Peyer's patch (tissue), 4 donors: ENCODE measurements at places on chromosomes 5 and 9. TPM values are rescaled to one million over a fixed set of nuclear protein-coding genes. Genes with fewer than 3 reads are reported as not detected.

- DNase-seq = no peak
- H3K27me3 ChIP-seq = no peaks in the 10 kb centered on the region
- H3K4me1 ChIP-seq = no peaks in the 10 kb centered on the region
Measured at GRCh38 chr9:79220666-79221065, 351.1 kb upstream of the TLE4 start.

The HAVCR2 gene
- total RNA-seq = 9.9 TPM

The IL3 gene
- total RNA-seq = not detected

GRCh38 chr5:123460296-123460729, 37.1 kb upstream of the CEP120 start:
- no peak overlapping the region for H3K4me3 ChIP-seq
- H3K27ac ChIP-seq = peak overlapping the region; percentile 60
- no peak for DNase-seq
- H3K27me3 ChIP-seq = no peaks in the 10 kb centered on the region
- no peaks in the 10 kb centered on the region for H3K36me3 ChIP-seq

DNA sequence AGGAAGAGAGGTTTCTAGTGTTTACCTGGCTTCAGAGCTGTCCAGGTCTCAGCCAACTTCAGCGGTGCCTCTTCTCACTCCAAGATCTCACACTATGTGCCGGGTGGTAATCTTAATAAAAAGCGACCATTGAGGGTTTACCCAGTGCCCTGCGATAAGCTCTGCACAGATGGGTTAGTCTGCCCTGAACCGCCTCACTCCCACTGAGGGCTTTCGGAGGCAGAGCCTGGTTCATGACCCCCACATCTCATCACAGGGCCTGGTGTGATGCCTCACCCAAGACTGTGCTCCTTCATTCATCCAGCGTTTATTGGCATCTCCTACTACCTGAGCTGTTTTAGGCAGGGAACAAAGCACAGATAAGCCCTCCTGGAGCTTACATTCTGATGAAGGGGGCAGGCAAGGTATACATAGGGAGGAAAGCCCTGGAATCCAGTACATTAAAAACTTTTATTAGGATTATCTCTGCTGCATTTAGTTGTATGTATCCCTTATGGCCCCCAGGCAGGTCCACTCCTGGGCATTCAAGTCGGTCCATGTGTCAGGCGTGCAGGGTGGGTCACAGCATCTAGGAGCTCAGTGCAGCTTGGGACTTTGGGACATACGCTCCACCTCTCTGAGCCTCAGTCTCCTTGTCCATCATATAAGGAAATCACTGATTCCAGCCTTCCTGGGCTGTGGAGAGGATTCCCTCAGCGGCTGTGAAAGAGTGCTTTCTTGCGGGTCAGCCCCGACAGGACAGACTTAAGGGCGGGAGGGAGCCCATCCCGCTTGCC, 613 bp upstream of the COL15A1 start:
- H3K4me1 ChIP-seq = no peaks in the 10 kb centered on the region
- no peaks in the 10 kb centered on the region for H3K36me3 ChIP-seq
- no peak for DNase-seq
- H3K27ac ChIP-seq = no peak overlapping the region

DNA sequence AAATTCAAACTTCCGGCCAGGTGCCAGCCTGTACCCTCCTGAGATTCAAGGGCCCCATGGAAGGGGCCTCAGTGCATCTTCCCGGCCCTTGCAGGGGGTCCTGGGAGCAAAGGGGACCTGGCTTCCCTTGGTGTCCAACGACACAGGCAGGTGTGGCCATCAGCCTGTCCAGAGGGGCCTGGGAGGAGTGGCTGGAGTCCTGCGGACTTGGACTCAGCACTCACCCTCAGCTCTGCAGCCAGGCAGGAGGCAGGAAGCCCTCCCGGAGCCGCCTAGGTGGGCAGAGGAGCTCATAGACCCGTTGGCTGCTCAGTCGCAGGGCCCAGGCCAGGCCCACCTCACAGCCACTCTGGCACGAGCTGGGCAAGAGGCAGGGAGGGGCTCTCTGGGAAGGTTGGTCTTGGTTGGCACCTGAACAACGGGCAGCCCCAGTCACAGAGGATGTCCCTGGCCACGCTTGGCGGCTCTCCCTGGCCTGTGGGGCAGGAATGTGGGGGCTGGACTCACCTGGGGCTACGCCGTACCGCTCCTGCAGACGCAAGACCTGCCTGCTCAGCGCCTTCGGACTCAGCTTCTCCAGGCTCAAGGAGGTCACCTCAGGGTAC, 53.8 kb upstream of the NRARP start:
- no peaks in the 10 kb centered on the region for H3K4me1 ChIP-seq
- no peak overlapping the region for H3K27ac ChIP-seq
- DNase-seq = no peak
- H3K27me3 ChIP-seq = no peaks in the 10 kb centered on the region
- H3K36me3 ChIP-seq = no peaks in the 10 kb centered on the region
- H3K4me3 ChIP-seq = no peak overlapping the region

- no peaks in the 10 kb centered on the region for H3K4me1 ChIP-seq
- no peak for DNase-seq
- no peaks in the 10 kb centered on the region for H3K27me3 ChIP-seq
- H3K27ac ChIP-seq = no peak overlapping the region
- no peaks in the 10 kb centered on the region for H3K36me3 ChIP-seq
- no peak overlapping the region for H3K4me3 ChIP-seq
Measured at GRCh38 chr9:32928145-32928763, 73.2 kb downstream of the APTX start.

GRCh38 chr9:68690088-68690487, 15.0 kb upstream of the PIP5K1B start:
- H3K4me3 ChIP-seq = no peak overlapping the region
- DNase-seq = no peak
- no peaks in the 10 kb centered on the region for H3K4me1 ChIP-seq
- H3K36me3 ChIP-seq = no peaks in the 10 kb centered on the region
- H3K27me3 ChIP-seq = no peaks in the 10 kb centered on the region

- H3K27me3 ChIP-seq = no peaks in the 10 kb centered on the region
- no peak for DNase-seq
- no peak overlapping the region for H3K4me3 ChIP-seq
- no peaks in the 10 kb centered on the region for H3K36me3 ChIP-seq
Measured at GRCh38 chr5:102764381-102765004, 9.4 kb downstream of the PAM start.

DNA sequence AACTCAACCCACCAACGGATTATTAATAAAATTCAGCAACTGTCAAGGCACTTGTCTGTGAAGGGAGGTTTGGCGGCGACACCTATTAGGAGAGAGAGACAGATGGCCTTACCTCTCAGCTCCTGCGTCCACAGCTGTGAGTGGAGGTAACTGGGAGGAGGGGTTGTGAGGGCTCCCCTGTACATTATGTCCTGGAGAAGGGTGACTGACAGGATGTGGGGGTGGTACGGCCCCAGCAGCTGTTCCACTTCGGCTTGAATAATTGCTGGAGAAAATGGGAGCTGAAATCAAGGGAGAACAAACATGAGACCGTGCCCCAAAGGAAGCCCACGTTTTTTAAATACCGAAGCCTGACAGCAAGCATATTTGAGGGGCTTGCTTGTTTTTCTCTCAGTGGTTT, 353.5 kb upstream of the RFX3 start:
- no peak overlapping the region for H3K4me3 ChIP-seq
- no peaks in the 10 kb centered on the region for H3K4me1 ChIP-seq
- H3K27ac ChIP-seq = no peak overlapping the region
- no peaks in the 10 kb centered on the region for H3K36me3 ChIP-seq
- no peaks in the 10 kb centered on the region for H3K27me3 ChIP-seq

DNA sequence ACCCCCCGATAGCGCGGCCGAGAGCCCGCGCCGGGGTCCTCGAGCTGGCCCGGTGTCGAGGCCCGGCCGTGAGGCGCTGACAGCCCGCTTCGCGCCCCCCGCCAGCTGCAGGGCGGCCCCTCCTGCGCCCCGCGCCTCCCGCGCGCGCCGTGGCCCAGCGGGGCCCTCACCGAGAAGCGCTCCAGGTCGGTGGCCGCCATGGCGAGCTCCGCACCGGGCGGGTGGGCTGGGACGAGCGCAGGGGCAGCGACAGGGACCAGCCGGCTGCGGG, 166 bp downstream of the SEPTIN8 start:
- peak overlapping the region; percentile 90 for H3K4me3 ChIP-seq
- no peaks in the 10 kb centered on the region for H3K27me3 ChIP-seq

DNA sequence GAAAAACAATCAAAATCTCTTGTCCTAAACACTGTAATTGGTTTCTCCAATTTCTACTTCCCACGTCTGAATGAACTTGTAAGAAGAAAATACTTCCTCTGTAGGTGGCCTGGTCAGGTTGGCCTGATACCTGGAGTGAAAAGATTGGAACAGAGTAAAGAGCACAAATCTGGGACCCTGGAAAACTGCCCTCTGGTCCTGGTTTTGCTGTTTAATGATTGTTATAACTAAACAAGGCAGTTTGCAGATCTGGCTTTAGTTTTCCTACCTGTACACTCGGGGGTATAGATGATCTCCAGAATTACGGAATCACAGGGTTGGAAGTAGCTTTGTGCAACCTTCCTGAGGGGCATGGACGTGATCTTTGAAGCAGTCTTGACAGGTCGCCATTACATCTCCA, 67.6 kb downstream of the ZSWIM6 start:
- H3K36me3 ChIP-seq = no peaks in the 10 kb centered on the region
- H3K27me3 ChIP-seq = no peaks in the 10 kb centered on the region
- DNase-seq = no peak
- no peak overlapping the region for H3K27ac ChIP-seq

The DBH gene
- not detected for total RNA-seq
